ENCODE measurements at places on chromosomes 3 and 15. TPM values are rescaled to one million over a fixed set of nuclear protein-coding genes. Genes with fewer than 3 reads are reported as not detected.
A peak's percentile ranks its signal among the peaks of the same experiment; 100 is the strongest.

GRCh38 chr3:35745802-35746484 lies 106.6 kb downstream of the ARPP21 start:
- H3K27me3 ChIP-seq: peaks cover 23% of the 10 kb centered on the region
- H3K27ac ChIP-seq: no peak overlapping the region
- H3K4me3 ChIP-seq: no peak overlapping the region
- no peaks in the 10 kb centered on the region for H3K36me3 ChIP-seq

GRCh38 chr3:76134166-76134565 lies 348.8 kb upstream of the ZNF717 start:
- no peak overlapping the region for H3K27ac ChIP-seq
- H3K4me1 ChIP-seq: no peaks in the 10 kb centered on the region
- H3K27me3 ChIP-seq: no peaks in the 10 kb centered on the region
- DNase-seq: no peak
- H3K36me3 ChIP-seq: no peaks in the 10 kb centered on the region
- no peak overlapping the region for H3K4me3 ChIP-seq

DNA sequence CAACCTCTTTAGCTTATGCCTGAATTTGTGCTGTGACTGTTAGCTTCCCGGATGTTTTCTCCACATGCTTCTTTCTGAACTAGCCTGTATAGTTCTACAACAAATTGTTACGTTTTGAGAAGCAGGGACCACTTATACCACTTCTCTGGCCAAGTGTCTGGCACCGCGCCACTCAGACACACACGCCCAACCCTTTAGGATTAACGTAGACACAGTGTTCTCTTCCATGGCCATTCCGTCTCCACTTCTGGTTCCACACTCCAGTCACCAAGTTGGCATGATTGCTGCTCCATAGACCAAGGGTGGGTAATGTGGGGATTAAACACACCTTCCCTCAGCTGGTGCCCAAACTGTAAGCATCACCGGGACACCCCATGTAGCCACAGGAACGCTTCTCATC lies 755 bp upstream of the TMEM108 start:
- peak overlapping the region; percentile 88 for H3K4me3 ChIP-seq
- H3K4me1 ChIP-seq: peaks cover 5% of the 10 kb centered on the region
- no peaks in the 10 kb centered on the region for H3K36me3 ChIP-seq
- no peak for DNase-seq
- peaks cover 34% of the 10 kb centered on the region for H3K27me3 ChIP-seq

- no peak overlapping the region for H3K27ac ChIP-seq
- H3K4me3 ChIP-seq: no peak overlapping the region
- peak; percentile 54 for DNase-seq
- H3K36me3 ChIP-seq: no peaks in the 10 kb centered on the region
Observed at GRCh38 chr15:67820122-67820991, 5.0 kb upstream of the SKOR1 start.

DNA sequence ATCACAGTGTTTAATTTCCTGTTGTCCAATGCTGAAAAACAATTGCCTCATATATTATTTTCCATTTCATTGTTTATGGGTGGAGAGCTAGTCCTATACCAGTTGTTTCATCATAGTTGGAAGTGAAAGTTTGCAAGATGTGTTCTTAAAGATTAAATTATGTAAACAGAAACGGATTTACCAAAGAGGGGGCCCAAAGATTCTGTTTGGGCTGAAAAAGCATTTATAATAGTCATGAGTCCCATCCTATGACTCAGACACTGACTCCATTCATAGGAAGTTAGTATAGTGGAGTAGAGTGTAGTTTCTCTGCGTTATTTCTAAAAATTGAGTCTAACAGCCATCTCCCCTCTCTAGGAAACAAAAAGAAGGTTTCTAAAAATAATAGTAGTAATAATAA lies 24.3 kb downstream of the NFKBIZ start:
- H3K27ac ChIP-seq: no peak overlapping the region
- DNase-seq: no peak

GRCh38 chr3:144810160-144810559 lies 838.5 kb downstream of the DIPK2A start:
- DNase-seq: no peak
- H3K27me3 ChIP-seq: no peaks in the 10 kb centered on the region
- H3K36me3 ChIP-seq: no peaks in the 10 kb centered on the region
- H3K4me3 ChIP-seq: no peak overlapping the region

DNA sequence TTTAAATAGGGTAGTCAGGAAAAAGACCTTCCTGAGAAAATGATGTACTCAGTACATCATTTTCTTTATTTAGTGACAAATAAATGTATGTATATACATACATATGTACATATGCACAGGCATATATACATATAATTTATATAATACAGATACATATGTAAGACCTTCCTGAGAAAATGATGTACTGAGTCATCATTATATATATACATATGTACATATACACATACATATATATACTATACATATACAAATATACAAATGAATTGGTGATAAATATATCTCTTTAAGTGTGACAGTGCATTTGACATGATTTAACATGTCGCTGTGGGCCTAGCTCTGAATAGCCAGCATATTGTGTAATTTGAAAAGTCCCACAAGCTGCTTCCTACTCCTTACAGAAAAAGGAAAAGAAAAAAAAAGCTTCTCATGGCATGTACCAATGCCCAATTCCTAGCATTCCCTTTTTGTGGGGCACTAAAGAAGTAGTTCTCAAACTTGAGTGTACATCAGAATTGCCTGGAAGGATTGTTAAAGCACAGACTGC lies 208.1 kb upstream of the UMPS start:
- H3K27ac ChIP-seq: no peak overlapping the region
- no peaks in the 10 kb centered on the region for H3K27me3 ChIP-seq
- H3K4me1 ChIP-seq: no peaks in the 10 kb centered on the region
- H3K4me3 ChIP-seq: no peak overlapping the region
- no peaks in the 10 kb centered on the region for H3K36me3 ChIP-seq

- H3K4me1 ChIP-seq: peaks cover 4% of the 10 kb centered on the region
- no peaks in the 10 kb centered on the region for H3K27me3 ChIP-seq
- DNase-seq: no peak
- H3K27ac ChIP-seq: no peak overlapping the region
- no peak overlapping the region for H3K4me3 ChIP-seq
Observed at GRCh38 chr15:81863162-81863561, 182.7 kb downstream of the MEX3B start.

GRCh38 chr3:81033684-81034083 lies 727.8 kb downstream of the GBE1 start:
- no peak overlapping the region for H3K27ac ChIP-seq
- no peaks in the 10 kb centered on the region for H3K36me3 ChIP-seq
- no peak for DNase-seq
- no peak overlapping the region for H3K4me3 ChIP-seq

- DNase-seq: no peak
- H3K27ac ChIP-seq: no peak overlapping the region
- H3K27me3 ChIP-seq: no peaks in the 10 kb centered on the region
- H3K36me3 ChIP-seq: no peaks in the 10 kb centered on the region
- no peak overlapping the region for H3K4me3 ChIP-seq
Observed at GRCh38 chr3:173939331-173939730, 541.8 kb downstream of the NLGN1 start.

DNA sequence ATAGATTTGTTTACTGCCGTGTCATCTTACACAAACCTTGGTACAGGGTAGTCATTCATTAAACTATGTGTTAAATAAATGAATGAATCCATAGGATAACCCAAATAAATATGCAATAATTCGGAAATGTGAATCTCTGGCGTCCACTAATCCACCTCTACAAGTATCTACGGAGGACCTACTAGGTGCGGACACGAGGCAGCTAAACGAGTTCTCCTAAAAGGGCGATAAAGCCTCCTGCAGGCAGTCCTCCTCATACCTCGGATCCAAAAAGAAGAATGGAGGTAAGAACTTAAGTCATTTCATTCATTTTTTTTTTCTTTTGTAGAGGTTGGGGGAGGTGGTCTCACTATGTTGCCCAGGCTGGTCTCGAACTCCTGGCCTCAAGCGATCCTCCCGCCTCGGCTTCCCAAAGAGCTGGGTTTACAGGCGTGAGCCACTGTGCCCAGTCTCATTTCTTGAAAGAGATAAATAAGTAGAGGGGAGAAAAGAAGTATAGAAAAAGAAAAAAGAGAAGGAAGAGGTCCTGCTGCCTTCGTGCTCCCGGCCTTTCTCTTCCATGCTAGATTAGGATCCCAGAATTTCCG lies 706 bp upstream of the RPL35A start:
- peak overlapping the region; percentile 94 for H3K4me3 ChIP-seq
- H3K27ac ChIP-seq: peak overlapping the region; percentile 99
- peaks cover 36% of the 10 kb centered on the region for H3K36me3 ChIP-seq
- H3K27me3 ChIP-seq: no peaks in the 10 kb centered on the region
- no peak for DNase-seq

- no peak for DNase-seq
- H3K4me1 ChIP-seq: no peaks in the 10 kb centered on the region
- H3K27me3 ChIP-seq: peaks cover 39% of the 10 kb centered on the region
- H3K27ac ChIP-seq: no peak overlapping the region
- H3K4me3 ChIP-seq: no peak overlapping the region
- no peaks in the 10 kb centered on the region for H3K36me3 ChIP-seq
Observed at GRCh38 chr15:41882689-41883483, 11.0 kb downstream of the SPTBN5 start.

- no peak for DNase-seq
- H3K27me3 ChIP-seq: no peaks in the 10 kb centered on the region
- H3K36me3 ChIP-seq: peaks cover 8% of the 10 kb centered on the region
- no peaks in the 10 kb centered on the region for H3K4me1 ChIP-seq
Observed at GRCh38 chr3:138474163-138474562, 39.7 kb downstream of the ESYT3 start.

DNA sequence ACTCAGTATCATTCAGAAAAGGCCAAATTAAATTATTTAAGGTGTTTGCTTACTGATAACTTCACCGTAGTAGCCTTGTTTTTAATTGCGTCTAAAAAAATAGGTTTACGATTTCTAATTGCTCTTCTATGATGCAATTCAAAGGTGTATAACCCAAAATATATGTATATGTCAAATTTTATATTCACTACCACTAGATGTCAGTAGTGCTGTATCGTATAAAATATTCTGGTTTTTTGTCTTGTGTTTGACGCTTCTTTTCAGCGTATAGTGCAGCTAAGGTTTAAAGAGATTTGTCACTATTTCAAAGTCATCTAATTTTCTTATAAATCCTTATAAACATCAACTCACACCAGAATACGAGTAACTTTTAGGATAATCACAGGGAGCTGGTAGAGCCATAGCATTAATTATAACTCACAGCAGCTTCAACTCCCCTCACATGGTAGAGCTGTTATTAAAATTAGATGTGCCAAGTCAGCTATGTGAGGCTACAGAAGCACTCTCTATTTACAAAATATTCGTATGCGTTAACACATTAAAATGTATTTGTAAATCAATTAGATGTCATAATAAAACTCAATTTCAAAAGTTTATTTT lies 3.5 kb downstream of the PFN2 start:
- H3K36me3 ChIP-seq: peaks cover 63% of the 10 kb centered on the region
- no peaks in the 10 kb centered on the region for H3K27me3 ChIP-seq
- H3K4me1 ChIP-seq: peaks cover 7% of the 10 kb centered on the region

GRCh38 chr15:46456456-46456855 lies 821.6 kb downstream of the SQOR start:
- H3K36me3 ChIP-seq: no peaks in the 10 kb centered on the region
- no peaks in the 10 kb centered on the region for H3K4me1 ChIP-seq
- no peak for DNase-seq
- no peak overlapping the region for H3K4me3 ChIP-seq
- H3K27me3 ChIP-seq: no peaks in the 10 kb centered on the region

DNA sequence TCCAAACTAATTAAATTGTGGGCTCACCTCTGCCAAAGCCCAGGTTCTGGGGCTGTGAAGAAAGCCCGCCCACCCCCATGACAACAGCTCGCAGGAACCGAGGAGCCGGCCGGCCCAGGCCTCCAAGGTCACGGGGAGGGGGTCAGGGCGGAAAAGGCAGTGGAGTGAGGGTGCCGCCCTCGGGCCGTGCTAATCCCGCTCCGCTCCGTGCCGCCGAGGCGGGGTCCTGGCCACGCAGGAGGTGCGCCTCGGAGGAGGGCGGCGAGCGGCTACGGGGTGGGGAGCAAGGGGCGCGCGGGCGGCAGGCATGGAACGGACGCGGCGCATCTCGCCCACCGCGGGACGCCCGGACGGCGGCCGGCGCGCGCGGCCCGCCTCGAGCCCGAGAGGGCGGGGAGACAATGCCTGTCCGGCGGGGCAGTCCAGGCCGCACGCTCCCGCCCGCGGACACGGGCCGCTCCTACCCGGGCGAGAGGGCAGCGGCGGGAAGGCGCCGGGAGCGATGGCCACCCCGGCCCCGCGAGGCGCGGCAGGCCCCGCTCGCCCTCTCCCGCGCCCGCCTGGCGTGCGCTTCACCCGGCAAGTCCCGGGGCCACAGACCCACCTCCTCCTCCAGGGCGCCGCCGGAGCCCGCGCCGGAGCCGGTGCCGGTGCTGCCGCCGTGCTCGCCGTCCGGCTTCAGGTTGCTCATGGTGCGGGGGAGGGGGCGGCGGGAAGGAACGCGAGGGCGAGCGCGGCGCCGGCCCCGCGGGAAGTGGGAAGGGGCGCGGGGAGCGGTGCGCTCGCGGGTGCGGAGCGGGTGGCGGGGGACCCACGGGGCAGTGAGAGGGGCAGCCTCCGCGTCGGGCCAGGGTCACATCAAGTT lies 528 bp downstream of the RBPMS2 start:
- peaks cover 12% of the 10 kb centered on the region for H3K4me1 ChIP-seq
- H3K4me3 ChIP-seq: peak overlapping the region; percentile 96
- H3K27ac ChIP-seq: peak overlapping the region; percentile 41
- H3K36me3 ChIP-seq: no peaks in the 10 kb centered on the region

DNA sequence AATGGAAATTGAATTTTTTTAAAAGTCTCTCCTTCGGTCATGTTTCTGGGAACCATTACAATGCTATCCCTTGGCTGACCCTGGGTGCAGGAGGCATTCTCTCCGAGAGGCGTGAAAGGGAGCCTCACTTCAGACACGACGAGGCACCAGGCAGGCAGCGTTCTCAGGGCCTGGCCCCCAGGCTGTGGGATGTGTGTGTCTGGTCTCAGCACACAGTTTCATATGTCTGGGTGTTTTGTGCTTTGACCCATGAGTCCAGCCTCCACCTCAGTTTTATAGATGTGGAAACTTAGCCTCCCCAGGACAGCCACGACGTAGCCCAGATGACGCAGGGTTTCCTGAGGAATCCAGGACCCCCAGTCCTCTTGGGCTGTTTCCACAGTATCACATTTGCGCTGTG lies 34.0 kb downstream of the FGD5 start:
- no peak for DNase-seq
- no peaks in the 10 kb centered on the region for H3K27me3 ChIP-seq
- H3K4me3 ChIP-seq: no peak overlapping the region
- no peak overlapping the region for H3K27ac ChIP-seq

CRABP1 gene
- total RNA-seq: 91.0 TPM

GREM1 gene
- 0.12 TPM for total RNA-seq

CCDC191 gene
- total RNA-seq: 4.4 TPM

STX19 gene
- total RNA-seq: not detected

UBR1 gene
- total RNA-seq: 30.3 TPM

PARP15 gene
- 0.29 TPM for total RNA-seq

SH3GL3 gene
- total RNA-seq: 3.8 TPM

CCDC13 gene
- 0.64 TPM for total RNA-seq

FBXO40 gene
- total RNA-seq: not detected

HCN4 gene
- 0.82 TPM for total RNA-seq

PATL2 gene
- not detected for total RNA-seq

SEC61A1 gene
- total RNA-seq: 114 TPM

ATXN7 gene
- total RNA-seq: 28.8 TPM

ZNF717 gene
- not detected for total RNA-seq

ZFAND6 gene
- total RNA-seq: 90.7 TPM
